Right ventricle myocardium inferior (tissue), 1 donor: ENCODE measurements at places on chromosomes 2 and 18.
A peak's percentile ranks its signal among the peaks of the same experiment; 100 is the strongest.

DNA sequence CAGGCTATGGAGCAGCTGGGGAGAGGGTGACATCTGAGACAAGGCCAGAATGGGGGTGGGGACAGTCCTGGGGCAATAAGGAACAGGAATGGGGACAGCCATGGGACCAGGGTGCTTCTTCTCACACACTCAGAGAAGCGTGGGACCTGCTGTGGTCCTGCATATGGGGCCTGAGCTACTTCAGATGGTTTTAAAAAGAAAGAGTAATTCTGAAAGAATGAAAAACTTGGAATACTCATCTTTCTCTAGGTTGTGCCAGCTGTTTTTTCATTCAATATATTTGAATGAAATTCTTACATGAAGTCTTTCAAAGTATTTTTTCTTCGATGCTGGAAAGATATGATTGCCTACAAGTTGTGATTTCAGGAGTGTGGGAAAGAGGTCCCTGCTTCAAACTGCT is 227.5 kb upstream of the APCDD1 start:
- DNase-seq: no peak

- no peak for DNase-seq
Observed at GRCh38 chr18:6362559-6363129, 52.1 kb downstream of the L3MBTL4 start.

- no peak for DNase-seq
Observed at GRCh38 chr18:5851998-5852397, 43.3 kb downstream of the TMEM200C start.

DNA sequence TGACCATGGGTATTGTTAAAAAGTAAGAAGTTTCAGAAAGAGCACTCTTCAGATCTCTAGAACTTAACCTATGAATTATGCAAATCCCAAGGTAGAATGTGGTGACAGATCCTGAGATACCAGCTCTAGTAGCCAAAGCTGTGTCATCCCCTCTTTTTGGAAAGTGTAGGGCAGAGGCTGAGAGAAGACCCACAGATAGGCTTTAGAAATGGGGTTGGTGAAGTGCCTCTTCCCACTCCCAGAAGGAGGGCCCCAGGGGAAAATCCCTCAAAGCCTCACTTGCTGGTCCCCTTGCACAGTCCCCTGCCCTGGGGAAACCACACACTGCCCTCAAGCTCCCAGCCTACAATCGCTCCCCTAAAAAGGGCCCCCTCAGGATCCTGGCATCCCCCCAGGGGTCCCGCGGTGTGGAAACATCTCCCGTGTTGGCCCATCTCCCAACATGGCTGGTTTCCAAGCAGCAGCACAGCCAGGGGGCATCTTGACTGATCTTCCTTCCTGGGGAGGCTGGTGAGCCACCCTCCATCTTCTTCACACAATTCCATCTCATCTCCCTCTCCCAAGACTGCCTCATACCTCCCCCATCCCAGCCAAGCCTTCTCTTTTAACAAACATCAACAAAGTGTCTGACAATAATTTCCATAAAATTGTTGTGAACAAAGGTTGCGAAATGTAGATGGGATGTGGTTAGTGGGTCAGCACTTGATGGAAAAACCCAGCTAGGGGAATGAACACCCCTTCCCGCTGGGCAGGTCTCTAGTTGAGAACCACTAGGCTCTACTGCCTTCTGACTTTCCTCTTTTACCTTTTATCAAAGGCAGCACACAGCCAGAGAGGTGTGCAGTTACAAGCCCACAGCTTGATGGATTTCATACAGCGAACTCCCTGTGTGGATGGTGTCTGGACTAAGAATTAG is 25.1 kb downstream of the MAL start:
- DNase-seq: peak; percentile 39

DNA sequence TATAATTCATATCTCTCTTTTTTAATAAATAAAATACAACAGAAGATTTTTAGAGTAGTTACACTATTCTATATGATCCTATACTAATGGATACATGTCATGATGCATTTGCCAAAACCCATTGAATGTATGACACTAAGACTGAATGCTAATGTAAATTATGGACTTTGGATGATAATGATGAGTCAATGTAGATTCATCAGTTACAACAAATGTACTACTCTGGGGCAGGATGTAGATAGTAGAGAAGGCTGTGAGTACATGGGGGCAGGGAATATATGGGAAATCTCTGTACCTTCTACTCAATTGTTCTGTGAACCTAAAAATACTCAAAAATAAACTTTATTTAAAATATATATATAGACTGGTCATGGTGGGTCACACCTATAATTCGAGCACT is 45.6 kb upstream of the NEDD4L start:
- DNase-seq: no peak

DNA sequence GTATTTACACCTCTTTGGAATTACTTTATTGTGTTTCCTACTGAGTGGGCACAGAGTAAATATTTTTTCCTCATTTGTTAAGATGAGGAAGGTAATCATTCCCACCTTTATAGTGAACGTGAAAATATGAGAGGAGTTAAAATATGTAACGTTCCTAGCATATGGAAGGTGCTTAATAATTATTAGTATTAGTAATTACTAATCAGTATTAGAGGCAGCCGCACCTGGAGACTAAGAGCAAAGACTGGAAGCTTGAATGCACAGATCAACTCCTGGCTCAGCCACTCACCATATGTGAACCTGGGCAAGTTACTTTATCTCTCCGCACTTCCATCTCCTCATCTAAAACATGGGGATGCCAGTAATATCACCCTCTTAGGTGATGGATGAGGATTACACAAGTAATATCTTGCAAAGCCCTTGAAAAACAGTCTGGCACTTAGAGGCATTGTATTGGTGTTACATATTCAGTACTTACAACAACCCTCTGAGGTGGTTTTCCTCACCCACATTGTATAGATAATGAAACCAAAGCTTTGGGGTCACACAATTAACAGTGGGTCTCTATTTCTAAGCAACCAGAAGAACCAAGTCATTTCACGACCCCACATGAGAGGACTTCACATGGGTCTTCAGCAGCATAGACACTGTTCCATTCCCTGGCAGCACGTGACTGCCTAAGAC is 100.3 kb upstream of the KCTD1 start:
- no peak for DNase-seq

DNA sequence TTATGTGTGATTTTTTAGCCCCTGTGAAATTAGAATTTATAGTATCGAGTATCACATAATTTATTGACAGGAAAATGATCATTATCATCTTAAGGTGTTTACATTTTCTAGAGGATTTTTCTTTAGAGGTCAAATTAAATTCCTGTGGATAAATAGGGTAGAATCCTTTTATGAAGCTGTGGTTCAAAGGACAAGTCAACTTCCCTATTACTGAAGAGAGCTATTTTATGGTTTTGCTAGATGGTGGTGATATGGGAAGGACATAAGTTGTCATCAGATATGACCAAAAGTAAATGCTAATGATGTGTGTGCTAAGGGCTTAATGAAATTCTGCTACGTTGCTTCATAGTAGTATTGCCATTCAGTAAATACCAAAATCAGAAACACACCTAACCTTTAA is 80.1 kb downstream of the EML4 start:
- DNase-seq: no peak

- DNase-seq: no peak
Observed at GRCh38 chr2:105766300-105766866, 21.7 kb downstream of the NCK2 start.

- DNase-seq: no peak
Observed at GRCh38 chr2:72898585-72898906, 11.3 kb downstream of the SPR start.

DNA sequence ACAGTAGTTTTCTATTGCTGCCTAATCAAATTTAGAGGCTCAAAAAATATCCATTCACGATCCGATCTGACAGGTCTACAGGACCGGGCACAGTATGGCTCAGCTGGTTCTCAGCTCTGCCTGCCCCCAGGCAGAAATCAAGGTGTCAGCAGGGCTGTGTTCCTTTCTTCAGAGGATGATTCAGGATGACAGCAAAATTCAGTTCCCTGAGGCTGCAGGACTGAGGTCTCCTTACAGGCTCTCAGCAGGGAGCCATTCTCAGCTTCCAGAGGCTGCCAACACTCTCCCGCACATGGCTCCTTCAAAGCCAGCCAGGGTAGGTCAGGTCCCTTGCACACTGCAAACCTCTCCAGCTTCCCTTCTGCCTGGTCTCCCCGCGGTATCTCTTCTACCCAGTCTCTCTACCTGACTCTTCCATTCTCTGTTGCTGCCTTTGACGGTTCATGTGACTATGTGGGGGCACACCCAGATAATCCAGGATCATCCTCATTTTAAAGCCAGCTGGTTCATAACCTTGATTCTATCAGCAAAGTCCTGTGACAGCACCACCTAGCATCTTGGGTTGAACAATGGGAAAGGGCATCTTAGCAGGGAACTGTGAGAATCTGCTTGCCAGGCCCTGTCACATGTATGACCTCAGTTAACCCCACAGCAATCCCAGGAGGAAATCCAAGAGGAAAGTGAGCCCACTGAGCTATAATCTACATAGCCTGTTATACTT is 50.4 kb downstream of the UXS1 start:
- DNase-seq: no peak

GRCh38 chr18:51337406-51337805 is 139.9 kb upstream of the MEX3C start:
- no peak for DNase-seq

DNA sequence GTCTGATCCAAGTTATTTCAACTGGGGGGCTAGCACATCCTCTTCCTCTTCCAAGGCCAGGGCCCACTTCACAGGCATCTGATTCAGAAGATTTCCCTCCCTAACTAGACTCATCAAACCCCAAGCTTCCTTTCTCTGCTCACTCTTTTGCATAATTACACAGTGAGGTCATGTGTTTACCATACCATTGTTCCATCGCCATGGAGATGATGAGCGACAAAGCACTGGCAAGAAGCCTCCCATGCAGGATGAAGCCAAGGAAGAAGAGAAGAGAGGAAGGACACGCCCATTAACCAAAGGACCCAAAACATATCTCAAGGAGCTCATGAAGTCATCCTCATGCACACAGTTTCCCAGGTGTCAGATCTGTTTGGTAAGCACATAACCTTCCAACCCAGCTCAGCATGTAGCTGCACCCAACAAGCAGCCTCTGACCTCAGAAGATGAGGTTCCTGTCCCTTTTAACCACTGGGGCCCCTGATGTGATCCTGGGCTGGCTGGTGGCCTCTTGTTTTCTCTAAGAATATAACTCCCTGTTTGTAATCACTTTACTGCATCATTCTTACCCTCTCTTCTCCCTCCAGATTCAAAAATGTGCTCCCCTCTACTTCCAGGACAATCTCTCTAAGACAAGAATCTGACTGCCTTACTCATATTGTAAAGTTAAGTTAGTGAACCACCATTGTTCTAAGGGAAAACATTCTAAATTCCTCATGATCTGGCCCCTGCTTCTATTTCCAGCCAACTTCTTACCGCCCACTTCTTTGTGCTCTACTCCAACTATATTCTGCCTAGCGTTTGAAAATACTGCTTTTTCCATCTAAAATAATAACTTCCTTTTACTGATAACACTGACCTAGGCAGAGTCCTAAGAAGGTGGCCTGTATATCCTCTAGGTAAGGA is 190.1 kb downstream of the TTC32 start:
- no peak for DNase-seq

DNA sequence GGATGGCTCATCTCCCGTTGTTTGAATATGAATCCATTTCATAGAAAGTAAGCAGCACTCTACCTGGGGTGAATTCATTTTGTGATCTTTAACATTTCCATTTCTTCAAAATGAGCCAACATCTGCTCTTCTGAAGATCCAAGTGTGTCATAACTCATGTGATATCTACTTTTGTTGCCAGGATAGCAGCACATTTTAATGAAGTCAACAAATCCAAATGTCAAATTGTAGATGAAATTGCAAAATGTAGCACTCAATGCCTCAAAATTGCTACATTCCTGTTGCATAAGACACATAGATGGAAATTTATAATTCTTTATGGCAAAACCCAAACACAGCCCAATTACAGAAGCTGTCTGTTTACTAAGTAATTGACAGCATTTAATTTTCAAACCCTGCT is 360.7 kb downstream of the TMX3 start:
- DNase-seq: no peak

GRCh38 chr2:218149848-218150440 is 16.8 kb downstream of the CXCR1 start:
- DNase-seq: no peak

DNA sequence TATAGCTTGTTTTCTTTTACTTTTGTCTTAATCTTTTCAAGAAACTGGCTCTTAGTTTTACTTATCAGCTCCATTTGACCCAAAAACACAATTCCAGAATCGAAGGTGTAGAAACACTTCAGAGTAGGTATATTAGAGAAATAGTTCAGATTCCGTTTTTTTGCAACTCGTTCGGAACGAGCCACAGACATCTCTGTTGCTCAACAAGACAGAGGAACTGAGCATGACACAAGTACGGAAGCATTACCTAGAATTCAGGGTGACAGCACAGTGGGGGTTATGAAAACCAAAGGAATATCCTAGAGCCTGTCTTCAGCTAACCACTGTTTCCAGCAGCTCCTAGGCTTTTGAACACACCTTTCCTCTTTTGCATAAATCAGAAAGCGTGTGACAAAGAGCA is 5.0 kb downstream of the HRH4 start:
- DNase-seq: no peak

- DNase-seq: no peak
Observed at GRCh38 chr2:219531639-219532377, 11.8 kb downstream of the CHPF start.

DNA sequence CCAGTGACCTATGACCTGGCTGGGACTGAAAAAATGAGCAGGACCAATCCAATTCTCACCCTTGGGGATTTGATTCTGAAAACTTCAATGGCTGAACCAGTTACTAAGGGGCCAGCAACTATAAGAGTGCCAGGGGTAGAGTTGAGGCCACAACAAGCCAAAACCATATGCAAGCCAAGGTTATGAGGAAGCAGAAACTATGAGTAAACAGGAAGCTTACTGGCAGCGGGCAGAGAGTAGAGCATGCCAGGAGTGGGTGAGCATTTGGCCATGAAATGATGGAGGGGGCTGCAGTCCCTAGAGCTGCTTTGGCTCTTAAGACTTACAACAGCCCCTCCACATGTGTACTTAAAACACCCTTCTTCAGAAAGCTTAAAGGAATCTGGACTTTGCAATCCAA is 82.4 kb downstream of the RBMS1 start:
- no peak for DNase-seq

- DNase-seq: no peak
Observed at GRCh38 chr2:88753833-88754584, 62.5 kb downstream of the RPIA start.

- DNase-seq: no peak
Observed at GRCh38 chr2:33788044-33788443, 188.9 kb upstream of the FAM98A start.
